ENCODE measurements at places on chromosomes 6 and 20.

DNA sequence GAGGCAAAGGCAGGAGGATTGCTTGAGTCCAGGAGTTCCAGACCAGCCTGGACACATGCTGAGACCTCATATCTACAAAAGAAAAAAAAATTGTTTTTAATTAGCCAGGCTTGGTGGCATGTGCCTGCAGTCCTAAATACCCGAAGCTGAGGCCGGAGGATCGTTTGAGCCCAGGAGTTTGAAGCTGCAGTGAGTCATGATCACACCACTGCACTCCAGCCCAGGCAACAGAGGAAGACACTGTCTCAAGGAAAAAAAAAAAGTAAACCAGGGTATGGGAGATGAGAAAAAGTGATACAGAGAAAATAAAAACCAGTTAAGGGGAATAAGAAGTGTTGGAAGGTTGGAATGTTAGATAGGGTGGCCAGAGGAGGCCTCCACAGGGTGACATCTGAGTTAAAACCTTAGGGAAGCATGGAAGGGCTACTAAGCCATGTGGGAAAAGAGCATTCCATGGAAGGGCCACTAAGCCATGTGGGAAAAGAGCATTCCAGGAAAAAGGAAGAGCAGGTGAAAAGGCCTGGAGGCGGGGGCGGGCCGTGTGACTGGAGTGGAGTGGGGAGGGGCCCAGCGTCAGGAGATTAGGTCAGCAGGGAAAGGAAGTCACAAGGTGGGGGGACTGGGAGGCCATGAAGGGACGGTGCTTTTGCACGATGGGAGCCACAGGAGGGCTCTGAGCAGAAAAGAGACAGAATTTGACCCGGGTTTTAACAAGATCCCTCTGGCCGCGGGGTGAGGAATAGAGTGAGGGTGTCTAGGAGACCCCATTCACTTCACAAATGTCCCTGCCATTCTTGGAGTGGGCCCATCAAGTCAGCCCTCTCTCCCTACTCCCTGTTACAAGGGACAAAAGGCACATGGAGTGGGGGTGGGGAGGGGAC, 18.3 kb downstream of the CPNE5 start:
- peak; percentile 45 for DNase-seq

GRCh38 chr6:134634966-134635365, 314.9 kb downstream of the ALDH8A1 start:
- peak; percentile 33 for DNase-seq

- no peak for DNase-seq
These were observed 402.9 kb upstream of the SOX4 start for GRCh38 chr6:21190701-21191100.

DNA sequence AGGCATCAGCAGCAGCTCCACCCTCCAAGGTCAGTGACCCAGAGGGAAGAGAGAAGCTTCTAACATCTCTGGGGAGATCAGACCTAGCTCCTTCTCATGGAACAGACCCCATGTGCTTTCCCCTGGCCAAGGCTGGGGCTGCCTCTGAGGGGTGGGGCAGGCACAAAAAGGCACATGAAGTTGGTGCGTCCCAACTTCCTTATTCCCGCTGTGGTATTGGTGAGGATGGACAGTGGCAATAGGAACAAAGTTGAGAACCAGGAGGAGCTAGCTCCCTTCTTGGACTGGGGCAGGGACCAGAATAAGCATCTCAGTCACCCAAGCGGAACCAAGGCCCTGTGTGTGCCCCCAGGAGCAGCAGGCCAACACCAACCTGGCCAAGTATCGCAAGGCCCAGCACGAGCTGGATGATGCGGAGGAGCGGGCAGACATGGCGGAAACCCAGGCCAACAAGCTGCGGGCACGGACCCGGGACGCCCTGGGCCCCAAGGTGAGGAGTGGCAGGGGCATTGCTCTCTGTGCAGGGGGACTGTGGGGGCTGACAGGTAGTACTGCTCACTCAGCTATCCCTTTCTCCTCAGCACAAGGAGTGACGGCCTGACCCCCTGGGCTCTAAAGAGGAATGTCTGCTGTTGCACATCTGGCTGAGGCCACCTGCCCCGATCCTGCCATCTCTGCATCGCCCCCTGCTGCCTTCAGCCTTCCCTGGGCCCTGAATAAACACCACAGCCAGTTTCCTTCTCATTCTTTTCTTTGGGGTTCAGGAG, 46.1 kb downstream of the MYH7B start:
- no peak for DNase-seq

DNA sequence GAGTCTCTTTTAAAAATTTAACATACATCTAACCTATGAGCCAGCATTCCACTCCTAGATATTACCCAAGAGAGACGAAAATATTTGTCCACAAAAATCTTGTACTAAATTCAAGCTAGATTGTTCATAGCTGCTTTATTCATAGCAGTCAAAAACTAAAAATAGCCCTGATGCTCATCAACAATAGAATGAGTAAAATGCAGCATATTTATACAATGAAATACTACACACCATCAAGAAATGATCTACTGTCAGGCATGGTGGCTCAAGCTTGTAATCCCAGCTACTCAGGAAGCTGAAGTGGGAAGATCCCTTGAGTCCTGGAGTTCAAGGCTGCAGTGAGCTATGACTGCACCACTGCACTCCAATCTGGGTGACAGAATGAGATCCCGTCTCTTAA, 22.0 kb upstream of the SRC start:
- DNase-seq = no peak
